ENCODE measurements at places on chromosomes 7 and 10.

- DNase-seq, result no peak
Observed at GRCh38 chr7:47653550-47654411, 71.9 kb upstream of the TNS3 start.

DNA sequence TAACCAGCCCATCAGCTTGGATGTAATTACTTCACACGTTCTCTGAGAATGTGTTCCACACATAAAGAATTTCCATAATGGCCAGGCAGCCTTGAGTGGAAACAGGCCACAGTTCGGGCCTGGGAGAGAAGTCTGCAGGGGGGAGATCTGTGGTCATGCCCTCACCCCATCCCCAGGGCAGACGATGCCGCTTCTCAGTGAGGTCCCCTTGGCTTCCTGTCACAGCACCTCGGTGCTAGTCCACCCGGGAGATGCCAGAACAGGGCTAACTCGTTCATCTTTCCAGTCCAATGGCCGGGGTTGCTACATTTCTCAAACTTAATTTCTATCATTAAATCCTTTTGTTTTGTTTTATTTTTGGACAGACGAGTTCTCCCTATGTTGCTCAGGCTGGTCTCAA, 624.1 kb downstream of the PTPRN2 start:
- DNase-seq, result no peak

DNA sequence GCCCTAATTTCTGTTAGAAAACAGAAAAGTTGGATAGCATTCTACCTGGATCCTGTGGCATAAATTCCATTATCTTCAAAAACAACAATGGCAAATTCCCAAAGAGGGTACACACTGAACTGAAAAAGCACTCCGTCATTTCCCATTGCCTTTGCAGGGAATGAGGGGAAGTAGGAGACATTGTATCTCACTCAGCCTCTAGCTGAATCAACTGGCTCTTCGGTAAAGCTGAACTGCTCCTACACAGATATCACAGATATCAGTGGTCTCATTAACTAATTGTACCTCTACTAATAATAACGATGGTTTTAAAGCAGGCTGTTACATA, 64.2 kb upstream of the PRKAR2B start:
- DNase-seq, result no peak

GRCh38 chr10:71836596-71836974, 14.5 kb downstream of the PSAP start:
- DNase-seq, result no peak

DNA sequence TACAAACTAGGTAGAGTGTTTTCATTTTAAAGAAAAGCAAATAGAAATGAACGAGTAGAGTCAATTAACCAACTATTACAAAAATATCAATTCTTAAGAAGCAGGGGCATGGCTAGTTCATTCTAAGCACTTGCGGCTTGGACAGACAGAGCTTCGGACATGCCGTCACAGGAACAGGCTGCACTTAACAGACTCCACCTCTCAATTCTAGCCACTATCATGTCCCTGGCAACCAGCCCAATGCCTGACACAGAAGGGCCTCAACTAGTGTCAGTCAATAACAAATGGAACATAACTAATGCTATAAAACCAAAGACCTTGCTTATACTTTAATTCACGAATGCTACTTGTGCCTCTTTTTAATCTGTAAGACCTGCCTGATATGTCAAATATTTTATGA, 74.4 kb downstream of the TPK1 start:
- DNase-seq, result no peak

Data from naive thymus-derived CD8-positive, alpha-beta T cell (primary cell).